ENCODE measurements at places on chromosomes 12 and 14. TPM values are rescaled to one million over a fixed set of nuclear protein-coding genes. Genes with fewer than 3 reads are reported as not detected.

DNA sequence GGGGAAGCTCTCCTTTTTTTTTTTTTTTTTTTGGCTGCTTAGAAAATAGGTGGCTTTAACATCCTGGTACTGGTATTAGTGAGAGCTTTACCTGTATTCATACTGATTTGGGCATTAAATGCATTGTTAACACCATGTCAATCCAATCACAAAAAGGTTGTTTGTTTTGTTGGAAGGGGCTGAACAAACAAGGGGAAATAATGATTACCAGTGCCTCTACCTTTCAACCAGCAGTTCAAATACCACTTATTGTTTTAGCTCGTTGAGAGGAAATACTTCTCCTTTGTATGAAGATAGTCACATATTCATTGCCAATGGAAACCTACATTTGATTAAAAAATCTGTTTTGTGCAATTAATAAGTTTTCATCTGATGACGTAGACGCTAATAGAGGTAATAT, 72.9 kb downstream of the MIPOL1 start:
- no peak for DNase-seq

DNA sequence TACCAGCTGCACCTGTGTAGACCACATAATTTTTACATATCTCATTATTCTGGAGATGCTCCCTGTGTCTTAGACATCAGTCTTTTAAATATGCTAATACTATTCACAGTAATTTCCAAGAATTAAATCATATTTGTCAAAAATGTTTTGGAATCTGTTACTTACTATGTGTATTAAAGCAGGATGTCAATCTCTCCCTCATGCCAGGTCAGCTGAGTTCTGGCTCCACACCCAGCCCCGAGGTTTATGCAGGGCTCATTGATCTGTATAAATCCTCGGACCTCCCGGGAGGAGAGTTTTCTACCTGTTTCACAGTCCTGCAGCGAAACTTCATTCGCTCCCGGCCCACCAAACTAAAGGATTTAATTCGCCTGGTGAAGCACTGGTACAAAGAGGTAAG, 27.9 kb downstream of the OAS2 start:
- no peak for DNase-seq

GRCh38 chr14:24322672-24323071, 11.4 kb downstream of the LTB4R start:
- DNase-seq, result no peak

- no peak for DNase-seq
Observed at GRCh38 chr12:32470936-32471470, 71.6 kb downstream of the FGD4 start.

DNA sequence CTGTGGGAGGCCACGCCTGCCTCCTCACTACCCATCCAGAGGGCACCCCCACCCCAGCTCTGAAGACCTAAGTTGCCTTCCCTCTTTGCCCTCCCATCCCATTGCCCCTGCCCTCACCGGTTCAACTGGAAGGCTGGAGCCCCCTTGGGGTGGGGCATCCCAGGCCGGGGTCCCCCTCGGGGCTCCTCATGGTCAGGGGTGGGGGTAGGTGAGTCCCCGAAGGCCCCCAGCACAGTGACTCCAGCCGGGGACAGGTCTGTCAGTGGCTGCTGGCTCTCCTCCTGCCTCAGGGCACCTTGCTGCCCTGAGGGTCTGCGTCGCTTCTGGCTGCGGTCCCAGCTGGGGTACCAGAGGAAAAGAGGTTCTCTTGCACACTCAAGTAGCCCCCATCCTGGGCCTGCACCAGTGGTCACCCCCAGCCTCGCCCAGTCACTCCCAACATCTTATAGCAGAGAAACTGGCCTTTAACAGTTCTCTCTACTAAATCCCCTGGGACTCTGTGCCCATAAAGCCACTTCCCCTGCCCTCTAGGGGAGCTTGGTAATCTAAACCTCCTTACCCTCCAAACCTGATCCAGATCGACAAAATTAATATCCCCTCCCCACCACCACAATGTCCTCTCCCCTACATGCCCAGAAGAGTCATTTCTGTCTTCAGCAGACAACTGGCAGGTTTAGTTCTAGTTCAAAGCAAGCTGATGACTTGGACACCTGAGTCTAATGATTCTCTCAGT, 5.1 kb downstream of the PIANP start:
- no peak for DNase-seq

- DNase-seq, result no peak
Observed at GRCh38 chr12:114263056-114263805, 142.7 kb downstream of the TBX5 start.

- peak; percentile 75 for DNase-seq
Observed at GRCh38 chr12:59067083-59067482, 146.8 kb upstream of the LRIG3 start.

DNA sequence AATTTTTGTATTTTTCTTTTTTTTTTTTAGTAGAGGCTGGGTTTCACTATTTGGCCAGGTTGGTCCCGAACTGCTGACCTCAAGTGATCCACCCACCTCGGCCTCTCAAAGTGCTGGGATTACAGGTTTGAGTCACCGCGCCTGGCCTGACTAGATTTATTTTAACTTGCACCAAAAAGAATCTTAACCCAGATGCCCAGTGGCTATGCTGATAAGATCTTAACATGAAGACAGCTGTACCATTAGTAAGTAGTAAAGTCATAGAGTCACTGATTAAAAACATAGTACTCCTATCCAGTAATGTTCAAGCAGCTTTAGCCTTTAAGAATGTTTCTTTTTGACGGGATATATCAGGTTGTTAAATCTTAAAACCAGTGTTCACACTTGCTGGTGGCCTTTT, 1061.8 kb upstream of the FLRT2 start:
- no peak for DNase-seq

DNA sequence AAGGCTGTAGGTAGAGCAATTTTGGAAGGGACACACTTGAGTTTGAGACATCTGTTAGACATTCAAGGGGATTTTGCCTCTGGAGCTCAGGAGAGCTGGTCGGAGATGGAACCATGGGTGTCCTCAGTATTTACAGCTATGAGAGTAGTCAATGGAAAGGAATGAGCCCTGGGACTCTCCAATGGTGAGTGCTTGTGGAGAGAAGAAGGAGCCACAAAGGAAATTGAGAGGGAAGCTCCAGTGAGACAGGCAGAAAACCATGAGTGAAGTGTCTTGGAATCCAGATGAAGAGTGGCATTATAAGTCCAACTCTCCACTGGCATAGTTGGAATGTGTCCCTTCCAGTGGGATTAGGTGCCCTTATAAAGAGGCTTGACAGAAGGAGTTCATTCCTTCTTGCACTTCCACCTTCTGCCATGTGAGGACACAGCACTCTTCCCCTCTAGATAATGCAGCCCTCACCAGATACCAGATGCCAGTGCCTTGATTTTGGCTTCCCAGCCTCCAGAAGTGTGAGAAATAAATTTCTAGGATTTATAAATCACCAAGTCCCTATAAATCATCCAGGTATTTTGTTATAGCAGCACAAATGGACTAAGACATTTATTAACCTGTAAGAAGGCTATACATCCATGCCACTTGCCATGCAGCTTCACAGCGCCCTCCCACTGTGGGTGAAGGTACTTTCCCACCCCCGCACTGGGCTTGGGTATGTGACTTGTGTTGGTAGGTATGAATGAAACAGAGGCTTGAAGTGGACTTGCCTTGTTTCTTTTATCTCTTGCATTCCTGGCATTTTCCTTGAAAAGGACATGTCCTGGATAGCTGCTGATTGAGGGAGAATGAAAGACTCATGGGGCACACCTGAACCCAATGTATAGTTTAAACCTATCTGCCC, 27.3 kb downstream of the LLPH start:
- no peak for DNase-seq

- peak; percentile 24 for DNase-seq
Observed at GRCh38 chr12:23614280-23614679, 335.2 kb downstream of the SOX5 start.

DNA sequence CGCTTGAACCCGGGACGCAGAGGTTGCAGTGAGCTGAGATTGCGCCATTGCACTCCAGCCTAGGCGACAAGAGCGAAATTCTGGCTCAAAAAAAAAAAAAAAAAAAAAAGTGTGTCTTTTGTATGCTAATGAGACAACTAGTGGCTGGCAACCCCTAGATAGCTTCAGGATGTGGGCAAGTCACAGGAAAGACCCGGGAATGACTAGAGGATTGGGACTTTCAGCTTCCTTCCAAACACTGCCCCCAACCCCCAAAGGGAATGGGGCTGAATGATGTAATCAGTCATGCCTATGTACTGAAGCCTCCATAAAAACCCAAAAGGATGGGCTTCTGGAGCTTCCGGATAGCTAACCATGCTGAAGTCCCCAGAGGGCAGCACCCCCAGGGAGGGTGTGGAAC, 28.6 kb downstream of the USP44 start:
- no peak for DNase-seq

DNA sequence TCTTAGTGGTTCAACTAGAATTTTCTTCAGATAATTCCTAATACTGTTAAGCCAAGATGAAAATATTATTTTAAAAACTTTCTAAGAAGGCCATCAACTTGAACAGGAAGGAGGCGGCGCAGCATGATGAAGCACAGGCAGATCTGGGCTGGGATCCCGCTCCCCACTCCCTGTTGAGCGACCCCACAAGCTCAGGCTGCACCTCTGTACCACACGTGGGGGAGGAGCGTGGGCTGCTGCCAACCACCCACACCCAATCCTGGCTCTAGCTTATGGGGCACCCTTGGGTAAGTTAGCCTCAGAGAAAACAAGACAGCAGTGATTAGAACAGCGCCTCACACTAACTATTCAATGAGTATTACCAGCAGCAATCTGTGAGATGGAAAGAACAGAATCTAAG, 6.0 kb downstream of the MTERF2 start:
- DNase-seq, result no peak

DNA sequence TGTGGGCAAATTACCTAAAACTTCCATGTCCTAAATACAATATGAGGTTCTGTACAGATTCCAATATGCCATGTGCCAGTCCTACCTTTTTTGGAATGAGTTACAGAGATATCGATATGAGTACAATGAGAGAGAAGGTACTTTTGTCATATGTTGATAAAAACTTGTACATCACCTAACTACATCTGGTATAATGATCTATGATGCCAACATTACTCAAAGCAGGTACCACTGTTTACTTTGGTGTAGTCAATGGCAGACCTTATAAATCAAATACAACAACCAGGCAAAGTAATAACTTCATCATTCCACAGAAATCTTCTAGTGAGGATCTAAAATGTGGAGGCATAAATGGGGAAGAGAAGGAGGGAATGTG, 12.7 kb downstream of the TEP1 start:
- no peak for DNase-seq

DNA sequence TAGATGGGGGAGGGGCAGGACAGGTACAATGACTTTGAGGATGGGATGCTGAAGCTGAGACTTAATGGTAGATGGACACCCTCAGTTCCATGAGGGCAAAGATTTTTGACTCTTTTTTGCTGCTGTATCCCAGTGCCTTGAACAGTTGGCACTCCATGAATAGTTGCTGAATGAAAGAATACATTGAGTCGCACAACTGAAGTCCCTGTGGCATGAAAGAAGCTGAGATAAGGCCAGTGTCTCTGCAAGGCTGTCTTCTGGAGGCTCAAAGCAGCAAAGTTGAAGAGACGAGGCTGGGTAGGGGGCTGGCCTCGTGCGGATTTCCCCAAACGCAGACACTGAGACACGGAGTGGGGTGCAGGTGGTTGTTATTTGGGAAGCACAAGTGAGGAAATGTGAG, 179.3 kb downstream of the ADCK1 start:
- no peak for DNase-seq

- no peak for DNase-seq
Observed at GRCh38 chr14:37114002-37114401, 58.4 kb downstream of the SLC25A21 start.

DNA sequence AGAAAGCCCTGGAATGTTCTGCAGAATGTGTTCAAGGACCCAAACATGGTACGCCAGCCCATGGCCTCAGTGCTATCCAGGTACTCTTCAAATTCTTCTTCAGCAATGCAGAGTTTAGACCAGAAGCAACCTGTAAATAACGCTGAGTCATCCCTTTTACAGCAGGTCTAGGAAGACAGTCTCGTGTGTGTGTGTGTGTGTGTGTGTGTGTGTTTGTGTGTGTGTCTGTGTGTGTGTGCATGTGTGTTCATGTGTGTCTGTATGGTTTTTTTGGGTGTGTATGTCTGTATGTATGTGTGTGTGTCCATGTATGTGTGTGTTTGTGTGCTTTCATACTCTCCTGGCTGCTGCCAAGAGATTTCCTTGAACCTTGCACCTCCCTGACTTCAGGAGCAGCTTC, 60.1 kb upstream of the RFX4 start:
- DNase-seq, result no peak

DNA sequence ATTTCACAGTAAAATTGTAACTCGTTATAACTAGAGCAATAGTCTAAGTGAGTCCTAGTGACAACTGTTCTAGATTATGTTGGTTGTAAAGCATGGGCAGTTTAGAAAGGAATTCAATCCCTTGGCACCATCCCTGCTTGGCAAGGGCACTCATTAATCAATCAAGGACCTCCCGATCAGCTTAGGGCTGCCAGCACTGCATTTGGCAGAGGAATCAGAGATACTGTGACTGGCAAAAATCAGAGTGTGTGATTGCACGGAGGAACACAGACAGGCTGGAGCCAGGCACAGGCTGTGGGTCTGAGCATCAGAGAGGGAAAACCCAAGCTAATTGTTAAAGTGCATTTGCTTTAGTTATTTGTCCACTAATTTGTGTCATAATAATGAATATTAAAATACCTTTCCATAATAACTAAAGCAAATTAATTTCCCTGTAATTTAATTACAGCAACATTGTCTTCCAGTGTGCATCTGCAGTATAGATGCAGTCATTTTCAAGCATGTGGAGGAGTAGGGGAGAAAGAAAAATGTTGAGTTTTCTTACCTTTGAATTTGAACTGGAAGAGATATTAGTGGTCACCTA, 3.2 kb upstream of the EGLN3 start:
- DNase-seq, result peak; percentile 50

- DNase-seq, result peak; percentile 48
Observed at GRCh38 chr14:95862243-95862642, 14.4 kb upstream of the TUNAR start.

DNA sequence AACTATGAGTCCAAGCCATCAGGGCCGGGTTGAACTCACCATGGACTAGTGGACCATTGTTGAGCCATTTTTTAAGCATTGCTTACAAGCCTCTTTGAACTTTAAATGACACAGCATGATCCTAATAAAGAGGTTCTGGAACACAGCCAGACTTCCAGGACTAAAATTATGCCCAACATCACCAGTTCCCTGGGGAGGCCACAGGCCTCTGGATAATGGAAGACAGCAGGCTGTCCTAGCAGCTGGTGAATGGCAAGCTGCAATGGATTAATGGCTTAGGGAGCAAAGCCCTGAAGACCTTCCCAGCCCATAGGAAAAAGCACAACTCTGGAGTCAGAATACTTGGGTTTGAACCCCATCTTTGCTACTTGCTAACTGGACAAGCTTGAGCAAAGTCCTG, 71.3 kb downstream of the FLRT2 start:
- DNase-seq, result peak; percentile 75

FGD6 gene
- 21.4 TPM for total RNA-seq

SPIC gene
- not detected for total RNA-seq

SLC38A4 gene
- total RNA-seq, result 12.0 TPM

ASIC1 gene
- total RNA-seq, result 4.1 TPM

MANSC1 gene
- total RNA-seq, result 6.4 TPM

TPPP2 gene
- not detected for total RNA-seq

SMOC1 gene
- 4.0 TPM for total RNA-seq
